AG20443 (cell line): ENCODE measurements at places on chromosomes 16 and 17.

- peak; percentile 91 for DNase-seq
These were observed 31.1 kb upstream of the JPH3 start for GRCh38 chr16:87570938-87571867.

GRCh38 chr16:84220851-84221250 lies 19.0 kb downstream of the KCNG4 start:
- DNase-seq: peak; percentile 42

DNA sequence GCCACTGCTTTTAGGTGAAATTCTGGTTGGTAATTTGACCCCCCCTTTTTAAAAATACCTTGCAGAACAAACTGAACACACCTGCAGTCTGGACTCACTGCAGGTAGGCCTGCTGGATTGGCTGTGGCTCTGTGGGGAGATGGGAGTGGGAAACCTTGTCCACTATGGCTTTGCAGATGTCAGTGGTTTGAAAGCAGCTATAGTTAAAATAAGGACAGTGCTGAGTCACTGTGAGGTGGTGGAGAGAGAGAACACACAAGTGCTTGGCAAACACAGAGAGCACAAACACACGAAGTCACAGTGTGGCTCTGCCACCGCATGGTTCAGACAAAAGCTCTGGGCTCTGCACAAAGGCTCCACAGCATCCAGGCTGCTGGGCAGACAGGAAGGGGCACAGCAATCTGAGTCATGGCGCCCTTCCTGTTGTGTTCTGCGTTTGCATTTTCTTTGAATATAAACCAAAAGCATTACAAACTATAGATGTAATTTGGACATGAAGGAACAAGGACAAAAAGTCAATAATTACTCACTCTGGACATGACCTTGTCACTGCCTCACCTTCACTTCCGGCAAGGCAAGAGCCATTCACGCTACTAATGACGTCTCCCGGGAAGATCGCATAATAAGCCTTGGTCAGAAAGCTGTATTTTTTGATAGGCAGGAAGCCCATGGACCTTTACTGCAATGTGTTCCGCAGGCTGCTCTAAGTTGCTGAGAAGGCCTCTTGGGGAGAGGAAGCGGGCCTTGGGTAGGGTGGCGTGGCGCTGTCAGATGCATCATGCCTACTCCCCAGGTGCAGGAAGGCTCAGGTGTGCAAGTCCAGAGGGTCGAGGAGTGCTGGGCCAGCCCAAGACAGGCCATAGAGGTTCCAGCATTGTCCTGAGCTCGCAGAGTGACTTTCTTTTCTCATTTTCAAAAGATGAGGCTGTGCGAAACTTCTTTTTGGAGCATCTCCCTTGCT lies 60.1 kb upstream of the MED9 start:
- DNase-seq: peak; percentile 58

DNA sequence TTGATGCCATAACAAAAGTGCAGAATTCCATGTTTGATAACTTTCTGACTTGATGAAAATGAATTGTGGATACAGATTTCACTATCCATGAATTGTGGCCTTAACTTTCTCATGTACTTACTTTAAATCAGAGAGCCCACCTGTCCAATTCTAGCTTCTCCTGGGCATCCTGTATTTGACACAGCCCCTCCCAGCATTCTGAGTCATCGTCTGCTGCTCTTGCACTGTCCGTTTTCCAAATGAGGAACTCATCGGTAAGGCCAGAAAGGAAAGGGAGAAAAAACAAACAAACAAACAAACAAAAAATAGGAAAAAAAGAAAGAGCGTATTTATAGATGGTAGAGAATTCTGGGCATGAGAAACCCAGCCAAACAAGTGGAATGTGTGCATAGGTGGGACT lies 361.6 kb downstream of the WWOX start:
- DNase-seq: no peak

- no peak for DNase-seq
These were observed 72.9 kb upstream of the CCL2 start for GRCh38 chr17:34182036-34182803.

GRCh38 chr16:54240271-54241129 lies 46.1 kb downstream of the IRX3 start:
- DNase-seq: no peak

DNA sequence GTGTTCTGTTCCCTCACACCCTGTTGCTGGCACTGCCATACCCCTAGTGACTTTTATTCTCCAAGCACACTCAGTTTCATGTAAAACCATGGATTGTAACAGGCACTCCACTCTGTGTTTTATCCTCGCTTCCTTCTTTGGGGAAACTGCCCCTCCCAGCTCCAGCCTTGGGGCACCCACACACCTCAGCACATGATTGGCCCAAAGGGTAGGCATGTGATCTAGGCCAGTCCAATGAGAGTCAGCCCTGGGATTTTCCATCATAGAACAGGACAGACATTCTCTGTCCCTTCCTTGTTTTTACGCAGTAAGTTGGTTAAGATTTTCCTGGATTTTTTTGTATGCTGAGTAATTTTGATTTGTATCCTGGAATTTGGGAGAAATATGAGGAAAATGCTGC lies 115.4 kb downstream of the C16orf95 start:
- no peak for DNase-seq

- no peak for DNase-seq
These were observed 154.0 kb downstream of the IRF8 start for GRCh38 chr16:86052926-86053325.

- DNase-seq: no peak
These were observed 218.8 kb downstream of the KATNIP start for GRCh38 chr16:27768651-27769272.

DNA sequence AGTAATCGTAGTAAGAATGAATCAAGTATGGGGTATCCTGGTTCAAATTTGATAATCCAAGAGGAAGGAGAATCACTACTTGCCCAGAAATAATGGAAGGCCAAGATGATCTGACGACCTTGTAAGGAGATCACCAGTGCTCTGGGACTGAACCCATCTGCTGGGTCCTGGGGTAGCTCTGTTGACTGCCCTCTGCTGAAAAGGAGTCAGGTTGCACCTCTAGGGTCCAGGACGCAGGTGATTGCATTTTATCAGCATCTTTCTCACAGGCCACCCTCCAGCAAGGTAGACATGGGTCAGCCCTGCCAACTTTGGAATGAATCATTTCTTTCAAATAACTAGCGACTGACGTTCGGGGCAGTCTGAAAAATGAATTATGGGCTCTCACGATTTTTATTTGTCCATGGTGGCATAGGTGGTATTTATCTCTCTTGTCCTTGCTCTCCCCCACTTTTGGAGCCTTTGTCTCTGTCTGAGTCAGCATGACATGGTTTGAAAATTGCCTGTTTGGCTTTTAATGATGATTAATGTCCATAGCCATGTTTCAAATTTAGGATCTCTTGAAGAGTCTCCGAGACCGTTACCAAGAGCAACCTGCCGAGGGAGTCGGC lies 163.7 kb downstream of the MSI2 start:
- no peak for DNase-seq

GRCh38 chr17:40026816-40027613 lies 11.8 kb downstream of the CSF3 start:
- peak; percentile 92 for DNase-seq

- DNase-seq: no peak
These were observed 130.9 kb downstream of the ANKRD11 start for GRCh38 chr16:89359264-89360147.

GRCh38 chr16:67942510-67943255 lies 1.2 kb downstream of the LCAT start:
- no peak for DNase-seq

DNA sequence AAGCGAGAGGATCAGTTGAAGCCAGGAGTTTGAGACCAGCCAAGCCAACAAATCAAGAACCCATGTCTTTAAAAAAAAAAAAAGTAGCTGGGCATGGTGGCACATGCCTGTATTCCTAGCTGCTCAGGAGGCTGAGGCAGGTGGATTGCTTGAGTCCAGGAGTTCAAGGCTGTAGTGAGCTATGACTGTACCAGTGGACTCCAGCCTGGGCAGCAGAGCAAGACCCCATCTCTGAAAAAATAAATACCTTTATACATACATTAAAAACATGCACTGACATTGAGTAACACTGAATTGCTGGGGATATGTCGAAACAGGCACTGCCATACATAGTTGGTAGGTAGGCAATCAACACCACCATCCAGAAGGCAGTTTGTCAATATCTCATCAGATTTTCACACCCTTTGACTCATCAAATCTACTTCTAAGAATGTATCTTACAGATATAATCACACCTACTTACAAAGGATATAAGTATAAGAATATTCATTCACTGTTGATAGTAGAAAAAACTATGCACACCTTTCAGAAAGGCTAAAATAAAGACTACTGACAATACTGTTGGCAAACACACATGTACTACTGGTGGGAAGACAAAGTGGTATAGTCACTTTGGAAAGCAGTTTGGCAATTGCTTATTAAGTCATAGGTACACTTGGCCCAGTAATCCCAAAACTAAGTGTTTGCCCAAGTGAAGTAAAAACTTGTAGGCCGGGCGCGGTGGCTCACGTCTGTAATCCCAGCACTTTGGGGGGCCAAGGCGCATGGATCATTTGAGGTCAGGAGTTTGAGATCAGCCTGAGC lies 6.4 kb upstream of the CEP20 start:
- DNase-seq: no peak

DNA sequence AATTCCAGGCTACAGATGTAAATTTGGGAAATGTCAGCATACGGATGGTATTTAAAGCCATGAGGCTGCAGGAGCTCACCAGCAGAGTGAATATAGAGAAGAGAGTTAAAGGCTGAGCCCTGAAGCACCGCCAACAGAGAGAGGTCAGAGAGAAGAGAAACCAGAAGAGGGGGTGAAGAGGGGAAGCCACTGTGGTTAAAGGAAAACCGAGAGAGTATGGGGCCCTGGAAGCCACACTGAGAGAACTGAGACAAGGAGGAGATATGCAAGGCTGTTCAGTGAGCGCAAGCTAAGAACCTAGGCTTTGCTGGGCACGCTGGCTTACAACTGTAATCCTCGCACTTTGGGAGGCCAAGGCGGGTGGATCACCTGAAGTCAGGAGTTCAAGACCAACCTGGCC lies 24.6 kb downstream of the COPRS start:
- no peak for DNase-seq

- DNase-seq: no peak
These were observed 15.4 kb upstream of the DNASE1 start for GRCh38 chr16:3638916-3639644.

DNA sequence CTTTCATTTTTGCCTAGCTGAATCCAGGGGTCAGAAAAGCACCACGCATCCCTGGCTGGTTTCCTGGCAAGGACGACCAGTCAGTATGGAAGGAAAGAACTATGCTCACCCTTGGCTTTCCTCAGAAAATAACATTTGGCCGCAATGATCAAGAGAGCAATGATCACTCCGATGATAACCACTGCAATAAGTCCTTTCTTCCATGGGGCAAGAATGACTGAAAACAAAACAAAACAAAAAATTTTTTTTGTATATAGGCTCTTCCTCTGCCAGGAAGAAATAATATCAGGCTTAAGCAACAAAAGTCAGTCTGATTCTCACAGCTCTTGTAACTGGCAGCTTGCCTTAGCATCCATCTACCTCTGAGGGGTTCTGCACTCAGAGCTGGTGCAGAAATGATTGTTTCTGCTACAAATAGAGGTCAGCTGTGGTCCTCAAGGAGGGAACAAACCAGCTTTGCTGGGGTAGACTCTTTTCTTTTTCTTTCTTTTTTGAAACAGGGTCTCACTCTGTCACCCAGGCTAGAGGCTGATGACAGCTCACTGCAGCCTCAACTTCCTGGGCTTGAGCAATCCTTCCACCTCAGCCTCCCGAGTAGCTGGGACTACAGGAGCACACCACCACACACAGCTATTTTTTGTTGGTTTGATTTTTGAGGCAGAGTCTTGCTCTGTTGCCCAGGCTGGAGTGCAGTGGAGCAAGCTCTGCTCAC lies 35.7 kb downstream of the PECAM1 start:
- no peak for DNase-seq

GRCh38 chr17:81551458-81552243 lies 502 bp downstream of the FAAP100 start:
- peak; percentile 56 for DNase-seq

DNA sequence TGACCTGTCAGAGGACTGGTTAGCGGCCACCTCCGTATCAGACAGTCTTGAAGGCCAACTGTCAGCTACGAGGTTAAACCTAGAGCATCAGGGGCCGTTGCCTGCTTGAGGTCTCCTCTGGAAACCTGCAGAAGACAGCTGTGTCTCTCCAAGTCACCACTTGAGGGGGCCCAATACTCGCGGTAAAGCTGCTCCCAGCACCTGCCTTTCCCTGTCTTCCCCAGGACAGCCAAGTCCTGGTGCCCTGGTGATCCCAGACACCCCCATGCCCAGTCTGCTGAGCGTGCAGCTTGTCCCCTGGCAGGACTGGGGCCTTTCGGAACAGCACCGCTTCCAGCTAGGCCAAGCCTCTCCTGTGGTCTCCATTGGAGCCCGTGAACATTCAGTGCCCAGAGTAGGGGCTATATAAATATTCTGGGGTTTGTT lies 80.1 kb downstream of the DNAH17 start:
- peak; percentile 93 for DNase-seq

DNA sequence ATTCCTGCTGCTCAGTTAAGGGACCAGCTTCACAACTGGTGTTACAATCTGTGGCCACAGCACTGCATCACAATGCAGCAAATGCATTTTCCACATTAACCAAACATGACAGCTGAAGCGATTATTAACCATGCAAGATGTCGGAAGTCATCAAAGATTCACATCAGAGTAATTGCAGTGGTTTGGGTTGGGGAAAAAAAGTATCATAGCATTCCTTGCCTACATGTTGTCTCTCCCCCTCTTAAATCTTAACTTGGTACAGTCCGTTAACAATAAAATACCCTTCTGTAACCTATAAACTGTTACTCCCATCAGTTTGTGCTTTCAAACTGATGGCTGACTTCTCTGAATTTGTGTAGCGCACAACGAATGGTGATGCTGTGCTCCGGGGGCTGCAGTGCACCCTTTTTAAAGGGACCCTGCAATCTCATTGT lies 51.6 kb downstream of the NUP93 start:
- no peak for DNase-seq

DNA sequence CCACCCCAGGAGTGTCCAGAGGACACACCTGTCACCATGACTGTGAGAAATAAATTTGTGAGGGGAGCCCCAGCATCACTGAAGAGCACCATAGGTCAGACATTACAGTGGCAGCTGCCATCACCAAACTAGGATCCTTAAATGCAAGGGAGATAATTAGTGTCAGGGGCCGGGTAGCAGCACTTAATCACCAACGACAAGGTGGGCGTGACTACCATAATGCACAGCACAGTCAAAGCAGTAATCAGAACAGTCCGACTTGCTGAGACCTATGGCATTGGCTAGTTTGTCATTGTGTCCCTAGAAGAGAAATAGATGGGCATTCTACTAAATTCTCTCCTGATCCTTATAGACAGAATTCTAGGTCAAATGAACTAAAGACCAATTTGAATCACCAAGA lies 856.7 kb upstream of the GOT2 start:
- DNase-seq: no peak

GRCh38 chr17:77033892-77034404 lies 106.8 kb upstream of the SEC14L1 start:
- DNase-seq: no peak
